ENCODE measurements at places on chromosomes 11 and 22.
A peak's percentile ranks its signal among the peaks of the same experiment; 100 is the strongest.

- DNase-seq, result no peak
These were observed 63.9 kb downstream of the MYO7A start for GRCh38 chr11:77191823-77192495.

GRCh38 chr22:26321469-26321913 lies 107.6 kb upstream of the ASPHD2 start:
- DNase-seq, result peak; percentile 36

- no peak for DNase-seq
These were observed 88.2 kb upstream of the LDLRAD3 start for GRCh38 chr11:35855671-35856070.

DNA sequence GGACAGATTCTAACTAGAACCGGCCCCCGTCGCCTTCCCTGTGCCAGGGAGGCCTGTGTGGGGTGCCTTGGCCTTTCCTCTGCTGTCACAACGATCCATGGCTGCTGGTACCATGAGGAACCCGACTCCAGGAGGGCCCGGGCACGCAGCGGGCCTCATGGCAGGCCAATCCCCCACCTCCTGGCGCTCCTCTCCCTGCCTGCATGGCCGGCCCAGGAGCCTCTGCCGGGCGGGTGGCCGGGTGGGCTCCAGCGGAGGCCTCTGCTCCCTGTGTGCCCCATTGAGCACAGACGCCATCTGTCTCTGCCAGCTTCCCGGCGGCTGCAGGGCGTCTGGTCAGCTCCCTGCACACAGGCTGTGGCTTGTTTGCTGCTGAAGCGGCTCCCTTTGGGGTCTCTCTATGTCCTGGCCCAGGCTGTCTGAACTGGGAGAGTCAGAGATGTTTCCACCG lies 86.5 kb downstream of the MYEOV start:
- no peak for DNase-seq

GRCh38 chr11:8086571-8086970 lies 5.6 kb downstream of the TUB start:
- no peak for DNase-seq

All from stromal cell of bone marrow (primary cell).